Keratinocyte (primary cell): ENCODE measurements at places on chromosomes 12 and 14. TPM values are rescaled to one million over a fixed set of nuclear protein-coding genes. Genes with fewer than 3 reads are reported as not detected.

KRT79 gene
- 0.09 to 0.22 TPM (median 0.12 TPM) in 3 replicates for polyA plus RNA-seq

PTHLH gene
- polyA plus RNA-seq, result 775 to 851 TPM (median 827 TPM) in 3 replicates

ACSS3 gene
- 0.08 to 0.30 TPM (median 0.17 TPM) in 3 replicates for polyA plus RNA-seq

DHH gene
- not detected in 3 replicates for polyA plus RNA-seq

CLEC1A gene
- polyA plus RNA-seq, result 0.05 TPM in 1 of 3 replicates, not detected in the others

CFAP251 gene
- 69.9 to 74.2 TPM (median 70.7 TPM) in 3 replicates for polyA plus RNA-seq
